Gastroesophageal sphincter (tissue), 4 donors: ENCODE measurements at places on chromosomes 1 and 21. TPM values are rescaled to one million over a fixed set of nuclear protein-coding genes. Genes with fewer than 3 reads are reported as not detected.

ARL8A gene
- 57.5 TPM for total RNA-seq

GRCh38 chr1:101438359-101438758 is 201.5 kb downstream of the S1PR1 start:
- no peak for ATAC-seq

DNA sequence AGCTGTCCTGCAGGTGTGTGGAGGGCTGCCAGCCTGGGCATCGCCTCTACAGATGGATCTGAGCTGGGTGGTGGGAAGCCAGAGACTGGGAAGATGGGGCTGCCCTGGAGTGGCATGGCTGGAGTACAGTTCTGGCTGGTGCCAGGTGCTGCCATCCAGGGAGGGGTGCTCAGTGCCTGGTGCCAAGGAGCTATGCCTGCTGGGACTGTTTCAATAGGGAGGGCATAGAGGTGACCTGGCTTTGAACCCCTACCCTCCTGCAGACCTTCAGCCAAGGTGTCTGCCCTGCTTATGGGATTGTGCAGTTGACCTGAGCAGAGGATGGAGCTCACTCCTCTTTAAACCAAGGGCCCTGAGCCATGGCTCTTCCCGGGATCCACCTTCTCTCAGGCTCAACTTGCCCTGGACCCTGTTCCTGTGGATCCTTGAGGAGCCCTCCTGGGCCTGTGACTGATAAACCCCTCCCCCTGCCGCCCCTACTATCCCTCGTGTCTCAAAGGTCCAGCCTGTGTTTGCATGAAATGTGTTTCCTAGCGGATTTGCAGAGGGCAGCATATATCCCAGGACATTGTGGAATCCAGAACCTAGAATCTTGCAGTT is 48.7 kb downstream of the PTPRU start:
- no peak for ATAC-seq

DNA sequence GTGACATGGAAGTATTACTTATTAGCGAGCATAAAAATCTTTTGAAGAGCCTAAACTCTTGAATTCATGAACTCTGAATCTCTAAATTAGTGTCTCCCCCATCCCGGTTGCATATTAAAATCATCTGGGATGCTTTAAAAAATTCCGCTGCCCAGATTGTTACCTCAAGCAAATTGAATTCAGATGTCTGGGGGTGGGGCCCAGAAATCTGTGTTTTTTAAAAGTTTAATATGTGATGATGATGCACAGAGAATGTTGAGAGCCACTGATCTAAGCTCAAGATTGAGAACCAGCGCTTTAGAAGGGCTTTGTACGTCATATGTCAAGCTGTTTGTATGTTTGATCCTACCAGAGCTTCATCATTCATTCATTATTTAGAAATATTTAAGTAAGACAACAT is 446.8 kb downstream of the NUF2 start:
- no peak for ATAC-seq

DNA sequence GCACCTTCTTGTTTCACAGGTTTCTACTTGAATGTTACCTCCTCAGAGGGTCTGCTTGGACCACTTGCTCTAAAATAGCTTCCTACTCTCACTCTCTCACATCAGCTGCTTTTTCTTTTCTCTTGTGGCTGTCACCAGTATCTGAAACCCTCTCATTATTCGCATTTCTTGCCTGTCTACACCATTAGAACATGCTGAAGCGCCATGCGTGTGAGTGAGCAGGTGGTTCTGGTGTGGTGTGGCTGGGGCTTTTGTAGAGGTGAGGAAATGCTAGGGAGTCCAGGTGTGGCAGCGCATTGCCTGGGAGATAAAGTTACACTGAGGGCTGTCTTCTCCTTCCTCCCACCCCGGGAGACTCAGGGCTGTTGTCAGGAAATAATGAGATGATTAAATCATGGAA is 4.1 kb downstream of the ZNF362 start:
- no peak for ATAC-seq

DNA sequence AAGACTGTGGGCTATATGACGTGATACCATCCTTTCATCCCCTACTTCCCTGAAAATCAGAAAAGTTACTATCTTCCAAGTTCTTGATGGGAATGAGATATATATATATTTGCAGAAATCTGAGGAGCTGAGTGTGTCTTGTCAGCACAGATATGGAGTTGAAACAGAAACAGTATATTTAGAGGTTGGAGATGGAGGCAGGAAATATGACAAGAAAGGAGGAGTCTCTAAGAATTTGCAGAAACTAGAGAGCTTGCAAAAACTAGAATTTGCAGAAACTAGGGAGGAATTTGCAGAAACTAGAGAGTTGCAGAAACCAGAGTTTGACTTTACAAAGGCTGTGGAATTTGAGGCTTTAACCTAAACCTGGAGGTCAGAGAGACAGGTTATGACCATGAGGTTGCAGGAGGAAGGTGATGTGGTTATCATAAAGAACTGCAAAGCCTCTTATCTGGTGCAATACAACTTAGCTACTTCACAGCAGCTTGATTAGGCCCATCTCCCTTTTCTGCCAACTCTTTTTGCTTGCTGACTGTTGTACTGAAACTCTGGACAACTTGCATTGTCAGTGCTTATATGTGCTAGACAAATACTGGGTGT is 22.3 kb downstream of the XCL2 start:
- ATAC-seq: no peak

DNA sequence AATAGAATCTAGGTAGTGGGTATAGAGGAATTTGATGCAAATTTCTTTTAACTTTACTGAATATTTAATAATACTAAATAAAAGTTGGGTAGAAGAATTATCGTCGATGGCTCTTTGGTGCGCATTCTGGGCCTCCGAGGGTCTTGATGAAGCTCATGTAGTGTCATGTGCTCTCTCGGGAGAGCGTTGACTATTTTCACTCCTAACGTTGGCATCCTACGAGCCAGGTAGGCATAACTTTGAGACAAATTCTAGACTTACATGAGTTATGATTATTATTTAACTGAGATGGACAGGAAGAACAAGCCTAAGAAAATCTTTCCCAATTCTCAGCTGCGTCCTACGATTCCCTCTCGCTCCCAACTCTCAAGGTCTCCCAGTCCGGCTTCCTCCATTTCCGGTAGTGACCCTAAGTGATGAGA is 550 bp upstream of the PCAT6 start:
- no peak for ATAC-seq

DNA sequence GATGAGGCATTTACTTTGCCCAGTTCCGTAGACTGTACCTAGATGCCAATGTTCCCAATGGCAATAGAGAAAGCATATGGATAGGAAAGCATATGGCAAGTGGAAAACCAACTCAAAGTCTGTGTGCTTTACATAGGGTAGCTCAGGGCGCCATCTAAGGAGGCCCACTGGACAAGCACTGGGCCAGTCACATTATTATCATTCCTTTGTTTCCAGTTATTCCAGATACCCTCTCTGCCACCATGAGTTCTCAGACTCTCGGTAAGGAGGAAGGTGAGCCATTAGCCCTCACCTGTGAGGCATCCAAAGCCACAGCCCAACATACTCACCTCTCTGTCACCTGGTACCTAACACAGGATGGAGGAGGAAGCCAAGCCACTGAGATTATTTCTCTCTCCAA is 9.8 kb downstream of the CD101 start:
- no peak for ATAC-seq
